ENCODE measurements at places on chromosomes 16 and 17. TPM values are rescaled to one million over a fixed set of nuclear protein-coding genes. Genes with fewer than 3 reads are reported as not detected.

GRCh38 chr16:1991948-1992703, 2.4 kb downstream of the SYNGR3 start:
- peaks cover 37% of the 10 kb centered on the region for H3K36me3 ChIP-seq
- DNase-seq: peak; percentile 79
- no peak overlapping the region for H3K4me3 ChIP-seq
- peaks cover 18% of the 10 kb centered on the region for H3K4me1 ChIP-seq
- H3K27me3 ChIP-seq: no peaks in the 10 kb centered on the region

- peaks cover 11% of the 10 kb centered on the region for H3K36me3 ChIP-seq
- DNase-seq: peak; percentile 44
- no peak overlapping the region for H3K4me3 ChIP-seq
- H3K27ac ChIP-seq: peak overlapping the region; percentile 74
Observed at GRCh38 chr17:19263641-19264051, 26.5 kb downstream of the EPN2 start.

DNA sequence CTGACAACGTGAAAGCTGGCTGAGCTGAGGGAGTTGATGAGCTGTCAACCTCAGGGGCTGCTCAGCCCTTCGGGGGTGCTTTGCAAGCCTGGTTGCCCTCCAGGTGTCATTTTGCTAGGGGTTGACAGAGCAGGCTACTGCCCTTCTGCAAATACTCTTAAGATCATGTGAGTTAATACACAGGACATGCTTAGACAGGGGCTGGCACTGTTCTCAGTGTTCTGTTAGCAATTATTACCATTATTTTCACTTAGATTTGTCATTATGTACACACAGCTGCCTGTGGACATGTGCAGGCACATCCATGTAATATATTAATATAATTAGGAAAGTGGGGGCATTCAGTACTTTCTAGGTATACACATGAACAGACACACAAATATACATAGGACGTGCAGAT, 554.3 kb upstream of the HSBP1 start:
- no peak overlapping the region for H3K4me3 ChIP-seq
- no peak overlapping the region for H3K27ac ChIP-seq
- no peak for DNase-seq
- no peaks in the 10 kb centered on the region for H3K4me1 ChIP-seq

- no peak overlapping the region for H3K4me3 ChIP-seq
- no peak for DNase-seq
- H3K27ac ChIP-seq: no peak overlapping the region
- peaks cover 23% of the 10 kb centered on the region for H3K4me1 ChIP-seq
- H3K36me3 ChIP-seq: no peaks in the 10 kb centered on the region
- no peaks in the 10 kb centered on the region for H3K27me3 ChIP-seq
Observed at GRCh38 chr17:42270170-42270535, 6.0 kb downstream of the STAT5B start.

DNA sequence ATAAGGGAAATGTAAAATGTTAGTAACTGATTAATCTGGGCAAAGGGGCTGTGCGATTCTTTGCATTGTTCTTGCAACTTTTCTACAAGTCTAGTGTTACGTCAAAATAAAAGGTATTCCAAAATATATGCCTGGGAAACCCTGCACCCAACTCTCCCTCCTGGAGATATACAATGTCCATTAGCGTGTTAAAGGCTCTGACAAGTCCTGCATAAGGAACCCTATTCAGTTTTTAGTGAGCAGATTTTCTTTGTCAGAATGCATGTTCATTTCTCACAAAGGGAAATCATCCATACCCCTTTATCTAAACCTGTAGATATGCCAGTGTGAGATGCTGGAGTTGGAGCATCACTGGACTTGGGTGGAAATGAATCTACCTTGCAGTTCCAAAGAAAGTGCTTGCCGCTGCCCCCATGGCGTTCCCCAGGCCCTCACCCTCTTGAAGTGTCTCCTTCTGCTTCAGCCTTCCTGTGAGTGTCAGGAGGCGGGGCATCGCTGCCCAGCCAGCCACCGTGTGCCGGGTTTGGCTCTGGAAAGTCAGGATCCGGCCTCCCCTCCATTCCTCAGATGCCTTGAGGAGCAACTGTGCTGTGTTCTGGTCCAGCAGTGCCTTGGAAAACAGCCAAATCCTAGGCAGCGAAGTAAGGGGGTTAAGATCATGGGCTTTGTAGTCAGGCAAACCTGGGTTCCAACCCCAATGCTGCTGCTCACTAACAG, 85.5 kb downstream of the RMI2 start:
- H3K4me1 ChIP-seq: no peaks in the 10 kb centered on the region
- no peak for DNase-seq
- H3K36me3 ChIP-seq: no peaks in the 10 kb centered on the region
- H3K4me3 ChIP-seq: no peak overlapping the region

Gene TEX19
- total RNA-seq: not detected

Gene KPNB1
- 609 TPM for total RNA-seq
